Tibial artery (tissue), 4 donors: ENCODE measurements at places on chromosomes 3 and 15.

DNA sequence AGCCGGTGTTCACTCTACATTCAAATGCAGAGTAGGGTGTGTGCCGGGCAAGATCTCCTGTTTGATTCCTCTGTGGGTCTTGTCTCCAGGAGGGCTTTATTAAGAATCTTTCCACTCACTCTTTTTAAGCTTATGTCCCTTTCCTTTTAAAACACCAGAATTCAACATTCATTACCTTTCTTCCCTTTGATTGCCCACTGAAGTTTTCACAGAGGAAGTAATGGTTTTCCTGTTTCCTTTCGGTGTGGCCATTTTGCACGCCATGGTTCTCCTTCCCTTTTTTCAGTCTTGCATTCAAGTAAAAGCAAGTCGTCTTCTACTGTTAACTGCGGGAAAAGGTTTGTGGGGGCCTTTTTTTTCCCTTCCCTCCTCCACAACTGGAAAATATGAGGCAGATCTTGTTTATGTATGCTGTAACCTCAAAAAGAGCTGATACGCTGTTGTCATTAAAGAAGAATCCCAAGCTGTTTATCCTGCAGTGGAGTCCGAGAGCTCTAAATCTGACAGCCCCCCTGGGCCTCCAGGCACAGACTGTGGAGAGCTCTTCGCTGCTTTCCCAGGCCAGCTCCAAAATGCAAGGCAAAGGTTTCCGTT, 40.5 kb downstream of the FILIP1L start:
- DNase-seq: no peak

DNA sequence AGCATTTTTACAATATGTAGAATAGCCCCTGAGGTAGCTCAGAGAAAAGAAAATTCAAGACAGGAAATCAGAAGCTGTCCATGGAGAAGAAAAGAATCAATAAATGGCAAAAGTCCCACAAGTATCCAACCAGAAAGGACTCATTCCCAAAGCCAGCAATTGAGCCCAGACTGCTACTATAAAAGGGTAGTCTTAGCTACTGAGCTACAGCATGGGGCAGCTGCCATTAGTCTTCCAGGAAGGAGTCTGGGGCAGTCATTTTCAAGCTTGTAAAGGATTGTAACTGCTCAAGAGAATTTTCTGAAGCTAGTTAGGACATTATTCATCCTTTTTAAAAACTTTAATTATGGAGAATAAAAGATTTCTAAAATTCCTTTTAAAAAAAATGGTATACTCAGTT, 10.5 kb downstream of the LEKR1 start:
- no peak for DNase-seq

DNA sequence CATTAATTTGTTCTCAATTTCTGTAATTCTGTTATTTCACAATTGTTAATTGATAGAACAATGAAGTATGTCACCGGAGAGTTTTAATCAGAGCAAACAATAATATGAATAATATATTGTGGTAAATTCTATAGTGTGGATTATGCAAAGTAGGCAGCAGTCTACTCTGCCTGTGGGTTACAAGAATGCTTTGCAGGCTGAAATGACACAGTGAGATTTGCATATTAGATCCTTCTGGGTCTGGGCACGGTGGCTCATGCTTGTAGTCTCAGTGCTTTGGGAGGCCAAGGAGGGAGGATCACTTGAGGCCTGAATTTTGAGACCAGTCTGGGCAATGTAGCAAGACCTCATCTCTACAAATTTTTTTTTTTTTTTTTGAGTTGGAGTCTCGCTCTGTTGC, 12.5 kb downstream of the COPG1 start:
- DNase-seq: no peak

DNA sequence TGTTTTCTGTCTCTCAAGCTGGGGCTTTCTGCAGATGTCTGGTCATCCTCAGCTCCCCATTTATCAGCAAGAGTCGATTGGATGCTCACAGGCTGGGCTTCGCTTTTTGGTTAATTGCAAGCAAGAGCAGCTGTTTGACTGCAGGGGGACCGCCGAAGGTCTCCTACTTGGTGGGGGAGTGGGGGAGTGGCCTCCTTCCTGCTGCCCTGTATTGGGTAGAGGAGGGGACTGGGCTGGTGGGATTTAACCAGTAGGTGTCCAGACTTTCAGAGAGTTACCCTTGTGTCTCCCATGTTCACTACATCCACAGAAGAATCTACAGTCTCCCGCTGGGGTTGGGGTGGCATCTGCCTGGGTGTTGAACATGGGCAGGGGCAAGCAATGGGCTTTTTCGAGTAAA, 78.7 kb downstream of the PLXNA1 start:
- no peak for DNase-seq

DNA sequence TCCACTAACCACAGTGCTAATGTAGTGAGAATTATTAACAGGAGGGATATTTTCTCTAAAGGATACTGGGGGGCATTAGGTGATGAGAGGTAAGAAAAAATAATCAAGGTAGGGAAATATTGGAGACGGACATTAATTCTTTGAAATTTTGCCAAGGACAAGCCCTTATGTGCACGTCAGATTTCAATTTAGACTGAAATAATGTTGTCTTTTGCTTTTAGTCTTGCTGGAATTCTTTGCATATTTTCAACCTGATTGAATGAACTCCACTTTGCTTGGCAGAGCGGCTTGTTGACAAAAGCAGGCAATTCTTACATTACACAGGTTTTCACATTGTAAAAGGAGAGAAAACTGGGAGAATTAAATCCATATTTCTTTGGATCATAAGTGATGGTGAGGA, 25.0 kb upstream of the C3orf52 start:
- no peak for DNase-seq

- no peak for DNase-seq
Measured at GRCh38 chr3:113329757-113330156, 111.5 kb downstream of the CFAP44 start.

DNA sequence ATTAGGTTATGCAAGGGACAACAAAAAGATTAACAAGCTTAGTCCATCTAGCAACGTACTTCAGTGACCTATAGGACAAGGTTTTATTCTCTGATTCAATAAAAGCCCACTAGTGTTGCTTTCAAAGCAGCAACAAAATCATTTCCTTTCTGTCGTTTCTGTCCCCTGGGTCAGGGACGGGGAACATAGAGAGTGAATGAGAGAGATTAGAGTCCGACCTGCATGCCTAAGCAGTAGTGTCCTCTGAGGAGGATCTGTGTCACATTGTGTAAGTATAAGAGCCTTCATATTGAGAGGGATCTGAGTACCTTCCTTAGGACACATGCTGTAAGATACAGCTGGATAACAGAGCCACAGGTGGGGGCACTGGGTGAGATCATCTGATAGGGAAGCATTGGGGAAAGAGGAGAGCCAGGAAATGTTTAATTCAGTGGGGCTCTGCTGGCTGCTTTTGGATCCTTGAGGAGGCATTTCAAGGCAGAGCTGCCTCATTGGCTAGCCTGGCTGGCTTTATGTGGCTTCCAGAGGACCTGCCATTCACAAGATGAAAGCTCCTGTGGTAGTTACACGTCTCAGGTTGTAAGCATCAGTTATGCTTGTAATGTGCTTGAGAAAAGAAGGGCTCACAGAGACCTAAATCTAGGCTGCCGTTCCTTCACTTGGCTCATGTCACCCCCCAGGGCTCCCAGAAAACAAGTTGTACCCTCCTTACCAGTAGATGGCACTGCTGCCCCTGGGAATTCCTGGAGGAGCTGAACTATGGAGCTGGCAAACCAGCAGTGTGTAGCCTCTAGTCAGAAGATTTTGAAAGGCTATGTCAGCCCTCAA, 2.7 kb downstream of the TMEM108 start:
- DNase-seq: peak; percentile 69

- DNase-seq: no peak
Measured at GRCh38 chr3:193593668-193594030, 641 bp downstream of the OPA1 start.

DNA sequence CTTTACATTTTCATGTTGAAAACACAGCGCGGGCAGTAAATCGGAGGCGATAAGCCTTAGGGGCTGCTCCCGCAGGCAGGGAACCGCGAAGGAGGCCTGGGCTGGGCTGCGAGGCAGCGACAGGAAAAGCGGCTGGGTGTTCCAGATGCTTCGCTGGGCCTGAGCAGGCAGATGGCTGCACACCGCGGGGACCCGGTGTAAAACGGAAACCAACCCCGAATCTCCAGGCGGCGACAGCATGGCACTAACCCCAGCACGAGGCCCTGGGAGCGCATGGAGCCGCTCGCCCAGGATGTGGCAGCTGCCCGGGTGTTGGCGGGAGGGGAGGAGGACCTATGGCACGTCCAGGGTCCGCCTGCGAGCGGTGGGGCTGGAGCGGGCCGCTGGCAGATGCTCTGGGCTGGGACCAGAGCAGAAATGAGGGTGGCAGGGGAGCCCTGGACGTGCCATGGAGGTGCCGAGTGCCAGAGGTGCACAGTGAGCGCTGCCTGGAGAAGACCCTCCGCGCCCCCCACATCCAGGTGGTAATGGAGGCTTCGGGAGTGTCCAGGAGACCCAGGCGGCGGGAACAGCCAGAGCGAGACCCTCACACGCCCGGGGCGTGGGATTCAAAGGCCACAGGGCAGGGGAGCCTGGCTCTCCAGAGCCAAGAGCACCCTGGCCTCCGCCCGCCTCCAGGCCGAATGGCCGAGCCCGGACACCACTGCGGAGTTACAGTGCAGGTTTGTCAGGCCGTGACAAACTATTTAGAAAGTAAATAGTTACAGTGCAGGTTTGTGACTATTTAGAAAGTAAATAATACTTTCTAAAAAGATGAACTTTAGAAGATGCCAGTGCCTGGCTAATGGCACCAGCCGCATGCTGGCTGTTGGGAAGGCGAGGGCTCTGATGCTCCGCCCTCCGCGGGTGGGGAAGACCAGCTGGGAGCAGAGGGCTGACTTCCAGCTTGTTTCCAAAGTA, 293.6 kb downstream of the OCA2 start:
- DNase-seq: no peak

DNA sequence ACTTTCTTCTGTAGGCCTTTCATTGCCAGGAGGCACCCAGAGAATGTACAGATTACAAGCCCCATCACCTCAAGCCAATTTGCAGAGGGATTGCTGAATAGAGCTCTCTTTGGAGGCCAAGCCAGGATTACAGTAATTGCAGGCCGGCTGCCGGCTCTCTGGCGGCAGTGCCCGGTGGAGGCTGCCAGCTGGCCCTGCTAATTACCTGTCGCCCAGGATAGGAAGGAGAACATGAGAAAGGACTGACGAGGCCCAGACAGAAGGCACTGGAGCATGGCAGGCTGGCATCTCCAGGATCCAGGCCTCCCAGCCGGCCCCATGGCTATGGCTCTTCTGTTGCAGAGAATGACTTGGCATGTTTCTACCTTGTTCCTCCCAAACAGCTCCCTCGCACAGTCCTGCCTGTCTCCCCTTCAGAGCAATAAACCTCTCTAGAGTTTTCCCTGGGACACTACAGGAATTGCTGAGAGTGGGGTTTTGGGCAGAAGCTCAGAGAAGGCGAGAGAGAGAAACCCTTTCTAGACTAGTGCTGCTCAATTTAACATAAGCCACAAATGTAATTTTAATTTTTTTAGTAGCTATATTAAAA, 273.6 kb upstream of the PROK2 start:
- DNase-seq: no peak

DNA sequence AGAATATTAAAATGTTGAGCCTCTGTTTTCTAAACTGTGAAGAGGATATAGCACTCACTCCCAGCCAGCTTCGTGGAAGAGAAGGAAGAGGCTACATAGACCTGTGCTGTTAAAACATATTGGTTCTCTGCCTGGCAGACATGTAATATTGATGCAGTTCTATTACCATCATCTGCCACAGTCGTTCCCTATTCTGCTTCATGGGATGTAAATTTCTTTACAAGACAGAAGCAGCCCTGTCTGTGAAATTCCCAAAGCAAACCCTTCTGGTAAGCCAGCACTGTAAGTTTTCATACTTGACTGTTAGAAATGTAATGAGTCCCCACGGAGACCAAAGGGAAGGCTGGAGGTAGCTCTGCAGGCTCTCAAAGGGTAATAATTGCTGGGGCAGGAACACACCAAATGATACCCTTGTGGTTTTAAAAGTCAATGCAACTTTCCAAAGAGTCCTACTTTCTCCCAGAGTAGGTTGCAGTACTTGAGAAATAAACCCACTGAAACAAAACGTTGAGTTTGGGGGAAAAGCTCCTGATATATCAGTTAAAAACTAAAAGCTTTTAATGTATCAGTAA, 129.9 kb upstream of the HES1 start:
- DNase-seq: no peak

GRCh38 chr15:60548101-60548500, 69.2 kb upstream of the ICE2 start:
- DNase-seq: no peak

DNA sequence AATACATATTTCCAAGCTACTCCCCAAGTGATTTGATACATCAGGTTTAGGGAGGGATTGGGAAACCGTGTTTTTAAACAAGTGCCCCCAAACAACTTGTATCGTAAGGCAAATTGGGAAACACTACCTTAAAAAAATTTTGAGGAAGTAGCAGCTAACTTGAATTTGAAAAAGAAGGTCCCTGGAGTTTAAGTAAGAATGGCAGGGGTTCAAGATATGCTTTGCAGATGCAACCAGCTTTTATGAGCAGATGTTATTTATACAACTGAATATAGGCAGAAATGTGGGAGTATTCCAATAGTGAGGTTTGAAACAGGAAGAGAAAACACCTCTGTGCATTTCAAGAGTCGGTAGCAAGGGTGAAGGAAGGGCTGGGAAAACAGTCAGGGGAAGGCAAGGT, 139.6 kb downstream of the IL20RB start:
- DNase-seq: no peak
